ENCODE measurements at places on chromosomes 3 and 15. TPM values are rescaled to one million over a fixed set of nuclear protein-coding genes. Genes with fewer than 3 reads are reported as not detected.

DNA sequence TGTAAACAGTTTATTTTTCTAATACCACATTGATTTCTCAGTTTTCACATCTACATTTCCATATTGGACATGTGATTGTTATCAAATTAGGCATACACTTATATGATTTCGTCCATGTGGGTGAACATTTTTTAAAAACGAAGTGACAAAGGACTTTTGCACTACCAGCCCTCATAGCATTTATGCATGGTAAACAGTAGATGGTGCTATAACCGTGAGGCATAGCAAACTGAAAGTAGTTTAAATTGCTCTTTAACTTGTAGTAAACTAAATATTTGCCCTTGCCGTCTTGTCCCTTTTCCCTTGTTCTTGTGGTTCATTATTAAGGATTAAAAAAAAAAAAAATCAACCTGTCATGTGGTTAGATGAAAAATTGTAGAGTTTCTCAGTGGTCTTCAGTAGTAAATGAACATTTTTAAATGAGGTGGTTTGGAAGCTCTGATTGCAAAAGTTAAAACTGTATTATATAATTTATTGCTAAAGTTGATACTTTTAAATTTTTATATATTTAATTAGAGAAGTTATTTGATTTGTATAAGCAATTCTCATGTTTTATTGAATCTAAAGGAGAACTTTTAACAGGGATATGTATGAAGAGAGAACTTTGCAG, 24.0 kb downstream of the STX19 start:
- DNase-seq: no peak

DNA sequence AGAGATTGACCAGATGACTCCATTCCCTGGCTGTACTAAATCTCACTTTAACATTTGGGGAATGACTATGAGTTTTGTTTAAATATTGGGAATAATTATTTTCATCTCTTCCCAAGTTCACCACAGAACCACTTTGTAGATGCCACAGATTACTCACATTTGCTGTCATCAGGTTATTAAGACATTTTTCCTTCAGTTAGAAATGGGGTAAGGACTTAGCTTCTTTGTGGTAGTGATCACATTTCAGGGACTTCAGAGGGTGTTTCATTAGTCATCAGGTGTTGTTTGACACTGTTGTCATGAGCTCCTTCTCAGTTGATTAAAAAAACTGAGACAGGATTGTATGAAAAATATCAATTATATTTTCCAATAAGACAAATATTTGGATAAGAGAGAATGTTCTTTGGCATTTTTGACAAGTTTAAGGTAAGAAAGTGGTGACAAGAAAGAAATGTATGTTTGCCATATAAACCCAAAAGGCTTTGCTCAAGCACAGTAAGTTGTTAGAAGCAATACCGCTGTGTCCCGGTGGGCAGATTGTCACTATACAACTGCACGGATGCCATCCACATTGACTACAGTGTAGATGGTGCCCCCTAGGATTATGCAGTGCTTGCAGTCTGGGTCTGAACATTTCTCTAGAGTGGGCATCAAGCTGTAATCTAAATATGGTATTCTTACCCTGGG, 22.3 kb downstream of the FBXL2 start:
- DNase-seq: no peak

DNA sequence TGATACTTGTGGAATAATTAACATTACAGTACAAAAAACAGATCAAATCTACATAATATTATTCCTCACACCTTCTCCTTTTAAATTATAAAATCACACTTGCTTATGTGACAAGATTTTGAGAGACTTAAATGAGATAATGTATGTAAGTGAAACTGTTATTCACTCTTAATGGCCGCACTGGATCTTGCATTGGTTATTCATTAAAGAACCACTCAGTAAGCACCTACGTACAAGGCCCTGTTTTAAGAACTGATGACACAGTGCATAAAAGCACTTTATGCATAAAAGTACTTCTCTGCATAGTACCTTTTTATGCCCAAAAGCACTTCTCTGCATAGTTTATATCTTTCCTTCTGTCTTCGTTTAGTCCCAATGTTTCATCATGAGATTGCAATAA, 172.1 kb downstream of the GOLGA6L6 start:
- no peak for DNase-seq

The ARGFX gene
- polyA plus RNA-seq: not detected

The WDR93 gene
- 2.0 TPM for polyA plus RNA-seq

DNA sequence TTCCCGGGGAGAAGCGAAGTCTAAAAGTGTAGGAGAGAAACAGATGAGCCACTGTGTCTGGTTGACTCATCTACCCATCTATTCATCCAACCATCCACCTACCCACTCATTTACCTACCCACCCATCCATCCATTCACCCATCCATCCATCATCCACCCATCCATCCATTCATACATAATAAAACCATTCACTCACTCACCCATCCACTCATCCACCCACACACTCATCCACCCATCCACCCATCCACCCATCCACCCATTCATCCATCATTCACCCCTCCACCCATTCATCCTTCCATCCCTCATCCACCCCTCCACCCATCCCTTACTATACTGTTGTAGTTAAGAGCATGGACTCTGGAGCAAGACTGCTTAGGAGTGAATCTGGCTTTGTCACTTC, 136.4 kb upstream of the ATP2B2 start:
- DNase-seq: no peak

GRCh38 chr15:100090411-100090810, 251.4 kb downstream of the ADAMTS17 start:
- DNase-seq: no peak

The GP9 gene
- 2.4 TPM for polyA plus RNA-seq

The HGD gene
- 0.98 TPM for polyA plus RNA-seq

DNA sequence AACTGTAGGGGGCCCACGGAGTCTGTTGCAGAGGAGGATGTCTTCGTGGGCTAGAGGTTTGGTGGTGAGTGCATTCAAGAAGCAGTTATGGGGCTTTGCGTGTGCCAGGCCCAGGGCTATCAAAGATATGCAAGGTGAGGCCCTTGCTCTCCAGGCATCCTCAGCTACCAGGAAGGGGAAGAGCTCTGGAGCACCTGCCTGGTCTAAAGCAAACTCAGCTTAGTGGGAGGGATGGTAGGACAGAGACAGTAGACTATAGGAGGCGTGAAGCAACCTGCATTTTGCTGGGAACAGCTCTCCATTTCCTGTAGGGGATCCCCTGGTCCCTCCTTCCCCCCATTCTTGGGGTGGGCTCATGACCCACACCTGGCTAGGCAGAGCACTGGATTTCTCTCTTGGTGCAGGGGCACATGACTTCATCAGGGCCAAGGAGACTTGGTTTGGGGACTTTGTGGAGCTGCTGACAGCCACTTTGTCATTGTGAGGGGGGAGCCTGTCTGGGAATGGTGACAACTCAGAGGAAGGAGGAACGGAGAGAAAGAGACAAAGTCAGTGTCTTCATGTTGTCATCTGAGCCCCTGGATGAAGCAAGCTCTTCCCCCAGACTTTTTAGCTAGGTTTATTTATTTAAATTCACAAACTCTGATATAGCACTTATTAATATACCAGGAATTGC, 8.6 kb upstream of the EEFSEC start:
- no peak for DNase-seq

The CEMIP gene
- 13.7 TPM for polyA plus RNA-seq

The SELENOT gene
- polyA plus RNA-seq: 77.8 TPM

DNA sequence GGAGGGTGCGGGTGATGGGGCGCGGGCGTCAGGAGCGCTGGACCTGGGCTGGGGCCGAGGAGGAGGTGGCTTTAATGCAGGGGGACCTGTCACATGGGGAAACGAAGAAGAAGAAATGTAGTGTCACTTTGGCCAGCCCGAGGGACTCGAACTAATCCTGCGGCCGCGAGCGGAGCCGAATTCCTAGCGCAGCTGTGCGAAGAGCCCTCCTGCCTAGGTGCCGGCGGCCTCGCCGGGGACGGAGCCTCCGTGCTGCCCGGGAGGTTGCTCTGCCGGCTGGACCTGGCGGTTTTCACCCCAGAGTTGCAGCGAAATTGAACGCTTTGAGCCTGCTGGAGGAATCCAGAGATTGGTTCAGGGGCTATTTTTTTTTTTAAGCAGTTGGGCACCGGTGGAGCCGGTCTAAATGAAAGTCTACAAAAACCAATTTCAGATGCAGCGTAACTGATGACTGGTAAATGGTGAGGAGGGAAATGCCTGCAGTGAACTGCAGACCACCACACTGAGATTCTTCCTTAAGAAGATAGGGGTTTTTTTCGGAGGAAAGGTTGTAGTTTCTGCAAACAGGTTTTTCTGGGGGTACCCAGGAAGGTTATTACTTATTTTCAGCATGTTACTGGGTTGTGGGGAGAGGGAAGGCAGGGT, 662 bp downstream of the TMEM108 start:
- peak; percentile 16 for DNase-seq

The SFMBT1 gene
- 8.4 TPM for polyA plus RNA-seq

The NUP210 gene
- polyA plus RNA-seq: 16.5 TPM

DNA sequence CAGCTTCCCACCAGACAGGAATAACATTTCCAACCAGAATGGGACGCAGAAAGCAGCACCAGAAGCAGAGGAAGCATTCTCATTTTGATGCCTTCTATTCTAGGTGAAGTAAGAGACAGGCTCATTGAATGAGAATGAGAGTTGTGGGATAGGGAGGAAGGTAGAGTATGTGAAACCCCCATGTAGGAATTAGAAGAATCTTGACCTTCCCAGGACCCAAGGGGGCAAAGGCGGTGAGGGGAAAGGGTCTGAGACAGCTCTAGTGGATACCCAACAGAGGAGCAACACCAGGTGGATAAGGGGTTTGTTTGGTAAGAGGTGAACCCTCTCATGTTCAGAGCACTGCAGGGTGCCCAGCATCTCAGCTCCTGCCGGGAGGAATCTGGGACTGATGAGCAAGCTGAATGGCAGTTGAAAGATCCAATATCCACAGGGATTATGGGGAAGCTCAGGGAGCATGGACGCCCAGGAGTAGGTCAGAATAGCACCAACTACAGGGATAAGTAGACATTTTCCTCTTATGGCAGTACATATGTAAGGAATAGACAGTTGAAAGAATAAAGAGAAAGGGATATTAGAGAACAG, 77.0 kb downstream of the PLCL2 start:
- DNase-seq: no peak

The ANKUB1 gene
- 0.76 TPM for polyA plus RNA-seq

The TIGIT gene
- 0.23 TPM for polyA plus RNA-seq

The EFCC1 gene
- 17.0 TPM for polyA plus RNA-seq

GRCh38 chr3:38551026-38551832, 55.1 kb downstream of the EXOG start:
- DNase-seq: no peak

The CLDN1 gene
- 5.0 TPM for polyA plus RNA-seq

DNA sequence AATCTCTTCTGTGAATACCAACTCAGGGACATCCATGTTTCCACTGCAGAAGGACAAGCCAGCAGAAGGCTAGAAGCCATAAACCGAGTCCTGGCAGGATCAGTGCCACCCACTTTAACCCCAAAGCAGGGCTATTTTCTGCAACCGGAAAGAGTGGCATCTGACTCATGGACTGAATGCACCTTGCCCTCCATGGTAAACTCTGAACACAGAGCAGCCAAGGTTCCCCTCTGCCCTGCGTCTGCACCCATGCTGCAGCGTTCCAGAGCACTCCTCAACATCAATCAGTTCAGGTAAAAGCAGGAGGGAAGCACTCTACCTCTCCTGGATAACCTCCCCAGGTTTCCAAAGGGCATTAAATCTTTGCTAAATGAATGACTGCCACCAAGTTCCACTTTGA, 801 bp upstream of the NGRN start:
- no peak for DNase-seq

GRCh38 chr3:67000009-67000408, 1.9 kb downstream of the KBTBD8 start:
- DNase-seq: no peak

All from right lung (tissue), 10 donors.